WTC11 (cell line): ENCODE measurements at places on chromosomes 3 and 15. TPM values are rescaled to one million over a fixed set of nuclear protein-coding genes. Genes with fewer than 3 reads are reported as not detected.

The CTXN2 gene
- total RNA-seq: 0.07 to 0.16 TPM (median 0.07 TPM) in 3 replicates

The GOLGA8R gene
- 0.23 to 0.50 TPM (median 0.50 TPM) in 3 replicates for total RNA-seq

The CXCR6 gene
- total RNA-seq: not detected in 3 replicates

The FRMD5 gene
- total RNA-seq: 10.5 to 14.1 TPM (median 10.5 TPM) in 3 replicates

The HCN4 gene
- 8.6 to 10.5 TPM (median 9.0 TPM) in 3 replicates for total RNA-seq
